ENCODE measurements at places on chromosomes 1 and 21. TPM values are rescaled to one million over a fixed set of nuclear protein-coding genes. Genes with fewer than 3 reads are reported as not detected.

The AADACL4 gene
- total RNA-seq, result 0.79 TPM

The ZYG11A gene
- 0.30 TPM for total RNA-seq

The BSND gene
- total RNA-seq, result not detected

The FAM110D gene
- total RNA-seq, result 0.30 TPM

The GJB5 gene
- 18.0 TPM for total RNA-seq

The UFC1 gene
- 74.5 TPM for total RNA-seq

The HDAC1 gene
- 50.4 TPM for total RNA-seq

- peak; percentile 9 for DNase-seq
These were observed 80.3 kb downstream of the RNF220 start for GRCh38 chr1:44485229-44485933.

DNA sequence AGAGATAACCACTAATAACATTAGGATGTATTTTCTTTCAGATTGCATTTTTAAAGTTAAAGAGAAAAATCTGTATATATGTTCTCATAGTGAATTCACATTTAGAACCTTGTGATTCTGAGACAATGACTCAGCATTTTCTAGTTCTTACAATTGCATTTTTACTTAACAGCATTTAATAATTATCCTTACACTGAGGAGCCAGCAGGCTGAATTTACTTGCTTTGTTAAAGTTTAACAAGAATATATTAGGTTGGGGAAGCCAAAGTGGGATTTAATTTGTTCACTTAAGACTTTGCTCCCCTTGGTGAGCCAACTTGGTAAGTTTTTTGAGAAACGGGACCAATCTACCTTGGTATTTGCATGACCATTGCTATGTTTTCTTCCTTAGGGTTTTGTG lies 4.5 kb downstream of the PATJ start:
- no peak for DNase-seq

DNA sequence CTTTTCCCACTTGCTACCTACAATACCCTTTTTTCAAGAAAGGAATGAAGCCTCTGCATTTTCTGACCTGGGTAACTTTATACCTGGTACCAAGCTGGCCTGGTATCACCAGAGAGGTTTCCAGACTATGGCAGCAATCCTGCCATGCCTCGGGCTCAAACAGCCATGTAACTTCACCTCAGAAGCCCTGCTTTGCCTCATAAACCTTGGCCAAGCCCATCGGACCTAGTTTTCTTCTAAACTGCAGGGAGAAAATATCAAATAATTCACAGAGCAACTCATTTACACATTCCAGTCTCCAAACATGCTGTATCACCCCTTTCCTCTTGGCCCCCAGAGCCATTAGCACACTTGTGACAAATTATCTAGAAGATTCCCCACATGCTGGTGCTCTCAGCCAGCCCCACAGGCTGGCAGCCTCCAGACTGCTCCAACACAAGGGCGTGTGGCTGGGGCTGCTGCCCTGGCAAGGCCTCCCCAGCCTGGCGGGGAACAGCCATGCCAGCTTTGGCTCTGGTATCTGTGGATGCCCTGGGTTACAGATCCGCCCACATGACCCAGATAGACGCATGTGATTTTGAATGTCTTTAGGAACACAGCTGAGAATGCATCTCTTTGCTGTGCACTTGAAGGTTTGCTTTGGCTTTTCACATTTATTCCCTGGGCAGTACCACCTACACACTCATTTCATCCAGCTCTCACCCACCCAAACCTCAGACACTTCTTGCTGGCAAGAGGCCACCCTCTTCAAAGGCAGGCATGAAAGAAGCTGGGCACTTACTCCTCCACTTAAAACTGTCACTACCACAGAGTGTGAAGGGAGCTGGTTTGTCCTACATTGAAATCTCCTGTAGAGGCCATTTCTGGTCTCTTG lies 70.0 kb upstream of the BCAR3 start:
- DNase-seq, result no peak
